ENCODE measurements at places on chromosomes 16 and 17.

DNA sequence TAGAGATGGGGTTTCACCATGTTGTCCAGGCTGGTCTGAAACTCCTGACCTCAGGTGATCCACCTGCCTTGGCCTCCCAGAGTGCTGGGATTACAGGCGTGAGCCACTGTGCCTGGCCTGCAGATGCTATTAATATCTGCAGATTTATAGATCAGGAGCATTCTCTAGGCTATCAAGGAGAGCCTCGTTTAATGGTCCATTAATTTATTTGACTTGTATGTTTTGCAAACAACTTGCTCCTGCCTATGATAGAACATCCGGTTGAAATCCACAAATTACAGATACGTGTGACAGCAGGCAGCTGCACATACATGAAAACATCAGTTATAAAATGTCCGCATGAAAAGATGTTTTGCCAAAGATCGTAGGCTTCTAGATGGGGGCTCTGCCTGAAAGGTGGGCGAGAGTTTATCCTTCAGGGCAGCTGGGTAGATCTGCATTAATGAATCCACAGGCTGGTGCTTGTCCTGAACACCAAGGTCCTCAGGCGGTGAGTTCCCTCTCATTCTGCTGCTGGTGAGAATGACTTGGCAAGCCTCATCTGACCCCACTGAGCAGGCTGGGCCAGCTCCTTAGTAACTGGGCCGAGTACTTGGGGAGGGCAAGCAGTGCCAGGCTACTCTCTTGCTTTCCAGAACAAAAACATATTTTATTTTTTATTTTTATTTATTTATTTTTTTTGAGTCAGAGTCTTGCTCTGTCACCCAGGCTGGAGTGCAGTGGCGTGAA lies 37.1 kb upstream of the MGAT5B start:
- DNase-seq = no peak

DNA sequence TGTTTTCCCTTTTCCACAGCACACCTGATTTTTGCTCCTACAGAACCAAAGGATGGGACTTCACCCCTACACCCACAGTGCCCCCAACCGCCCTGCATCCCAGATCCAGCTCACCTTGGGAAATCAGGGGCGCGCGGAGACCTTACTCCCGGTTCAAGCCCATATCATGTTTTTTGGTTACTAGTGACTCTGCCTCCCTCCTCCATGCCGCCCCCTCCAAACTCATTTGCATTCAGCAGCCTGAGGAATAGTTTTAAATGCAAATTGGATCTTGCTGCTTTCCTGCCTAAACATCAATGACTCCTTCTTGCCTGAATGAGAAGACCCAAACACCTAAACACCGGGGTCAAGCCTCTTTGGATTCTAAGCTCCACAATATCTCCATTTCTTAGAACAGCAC lies 331.8 kb downstream of the TMEM114 start:
- DNase-seq = no peak

DNA sequence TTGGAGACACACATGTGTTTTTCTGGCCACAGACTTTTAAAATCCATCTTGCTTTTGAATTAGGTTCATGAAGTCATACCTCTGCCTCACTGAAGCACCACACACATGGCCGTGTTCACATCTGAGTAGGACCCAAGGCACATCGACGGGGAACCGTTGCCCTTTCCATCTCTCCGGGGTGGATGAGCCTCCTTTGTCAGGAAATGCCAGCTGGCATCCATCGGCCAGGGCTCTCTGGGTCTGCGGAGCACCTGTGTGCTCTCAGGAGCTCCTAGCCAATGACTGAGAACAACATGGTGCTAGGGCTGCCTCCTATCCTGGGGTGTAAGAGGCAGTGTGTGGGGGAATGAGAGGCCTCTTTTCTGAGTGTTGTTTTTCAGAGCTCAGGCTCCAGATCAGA lies 24.5 kb upstream of the NKD1 start:
- DNase-seq = no peak

GRCh38 chr17:10216213-10216938 lies 18.0 kb upstream of the GAS7 start:
- no peak for DNase-seq

GRCh38 chr16:57823836-57824235 lies 21.5 kb upstream of the KIFC3 start:
- no peak for DNase-seq
